Lower lobe of right lung (tissue), 2 donors: ENCODE measurements at places on chromosomes 12 and 14. TPM values are rescaled to one million over a fixed set of nuclear protein-coding genes. Genes with fewer than 3 reads are reported as not detected.

Gene ARHGDIB
- total RNA-seq: 313 TPM

DNA sequence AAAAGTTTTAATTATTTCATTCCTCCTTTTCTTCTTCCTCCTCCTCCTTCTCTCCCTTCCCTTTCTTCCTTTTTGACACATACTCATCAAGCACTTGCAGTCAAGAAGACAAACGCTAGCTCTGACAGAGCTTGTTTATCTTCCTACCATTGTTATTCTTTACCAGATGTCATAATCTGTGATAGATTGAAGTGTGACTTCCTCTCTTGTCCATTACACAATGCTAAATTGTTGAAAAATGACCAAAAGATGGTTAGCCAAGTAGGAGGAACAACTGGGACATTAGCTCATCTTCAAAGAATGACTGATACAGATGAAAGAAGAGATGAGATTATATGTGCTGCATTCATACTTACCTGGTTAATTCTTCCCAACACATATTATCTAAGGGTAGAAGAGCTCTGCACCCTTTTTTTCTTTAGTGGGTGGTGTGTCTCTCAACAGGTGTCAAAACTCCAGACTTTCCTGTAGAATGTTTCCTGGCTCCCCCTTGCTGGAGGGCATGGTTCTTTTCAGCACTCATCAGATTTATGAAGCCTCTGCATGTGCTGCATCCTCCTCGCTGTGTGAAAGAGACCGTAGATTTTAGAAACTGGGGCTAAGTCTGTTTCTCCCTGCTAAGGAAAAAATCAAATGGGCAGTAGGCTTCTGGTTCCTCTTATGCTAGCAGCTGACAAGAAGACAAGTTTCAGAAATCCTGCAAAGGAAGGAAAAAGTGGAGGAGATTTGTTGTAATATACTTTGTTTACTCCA is 147.1 kb downstream of the TMX1 start:
- no peaks in the 10 kb centered on the region for H3K36me3 ChIP-seq
- H3K4me1 ChIP-seq: peaks cover 14% of the 10 kb centered on the region
- no peak for DNase-seq

DNA sequence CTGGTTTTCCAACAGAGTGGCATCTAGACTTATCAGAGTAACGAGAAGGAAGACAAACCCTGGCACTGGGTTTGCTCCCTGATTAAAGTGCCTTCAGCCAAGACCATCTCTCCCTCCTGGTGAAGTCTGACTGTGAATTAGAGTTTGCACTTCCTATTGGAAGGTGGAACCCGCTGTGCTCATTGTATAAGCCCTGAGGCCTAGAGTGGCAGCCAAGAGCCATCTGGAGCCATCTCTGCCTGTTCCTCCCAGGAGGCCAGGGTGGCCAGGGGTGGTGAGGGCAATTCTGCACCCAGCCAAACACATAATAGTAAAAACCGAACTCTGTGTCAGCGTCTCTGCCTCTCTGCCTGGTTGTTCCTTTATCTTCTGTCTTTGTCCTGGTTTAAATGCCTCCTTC is 25.0 kb downstream of the MFAP5 start:
- DNase-seq: no peak
- no peaks in the 10 kb centered on the region for H3K4me1 ChIP-seq
- no peaks in the 10 kb centered on the region for H3K36me3 ChIP-seq
- no peak overlapping the region for H3K27ac ChIP-seq
- no peak overlapping the region for H3K4me3 ChIP-seq

- DNase-seq: peak; percentile 96
- no peaks in the 10 kb centered on the region for H3K27me3 ChIP-seq
- H3K4me3 ChIP-seq: peak within 1 kb of the TSS; percentile 71
- H3K27ac ChIP-seq: peak within 1 kb of the TSS; percentile 58
- H3K36me3 ChIP-seq: no peaks in the 10 kb centered on the region
- H3K4me1 ChIP-seq: peaks cover 14% of the 10 kb centered on the region
These were observed at the start of gene CEP128 for GRCh38 chr14:80941241-80942185. TSS of gene CEP128 (minus strand) at chr14:80941738.

GRCh38 chr12:128323145-128323920 is 56.4 kb downstream of the TMEM132C start:
- H3K36me3 ChIP-seq: no peaks in the 10 kb centered on the region
- no peak overlapping the region for H3K27ac ChIP-seq
- no peaks in the 10 kb centered on the region for H3K4me1 ChIP-seq
- H3K27me3 ChIP-seq: no peaks in the 10 kb centered on the region

DNA sequence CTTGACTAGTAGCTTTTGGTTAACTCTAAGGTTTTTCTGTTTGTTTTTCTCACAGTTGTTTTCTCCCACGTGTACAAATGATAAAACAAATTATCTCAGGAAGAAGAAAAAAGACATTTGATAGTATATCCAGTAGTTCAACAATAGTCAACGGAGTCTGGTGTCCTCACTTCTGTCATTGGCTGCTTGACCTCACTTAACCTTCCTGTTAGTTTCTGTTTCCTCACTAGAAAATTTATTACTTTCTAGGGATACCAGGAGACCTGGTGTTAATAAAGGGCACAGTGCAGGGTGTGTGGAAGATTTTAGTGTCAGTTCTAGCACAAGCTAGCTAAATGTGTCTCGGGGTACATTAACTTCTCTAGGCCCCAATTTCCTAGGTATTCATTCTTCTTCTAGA is 116.0 kb downstream of the PRKCH start:
- H3K27ac ChIP-seq: no peak overlapping the region
- H3K27me3 ChIP-seq: no peaks in the 10 kb centered on the region
- peaks cover 79% of the 10 kb centered on the region for H3K4me1 ChIP-seq
- no peak overlapping the region for H3K4me3 ChIP-seq
- H3K36me3 ChIP-seq: no peaks in the 10 kb centered on the region

GRCh38 chr12:47652521-47653234 is 53.2 kb downstream of the RPAP3 start:
- H3K4me3 ChIP-seq: no peak overlapping the region
- peak overlapping the region; percentile 5 for H3K27ac ChIP-seq
- no peaks in the 10 kb centered on the region for H3K36me3 ChIP-seq

DNA sequence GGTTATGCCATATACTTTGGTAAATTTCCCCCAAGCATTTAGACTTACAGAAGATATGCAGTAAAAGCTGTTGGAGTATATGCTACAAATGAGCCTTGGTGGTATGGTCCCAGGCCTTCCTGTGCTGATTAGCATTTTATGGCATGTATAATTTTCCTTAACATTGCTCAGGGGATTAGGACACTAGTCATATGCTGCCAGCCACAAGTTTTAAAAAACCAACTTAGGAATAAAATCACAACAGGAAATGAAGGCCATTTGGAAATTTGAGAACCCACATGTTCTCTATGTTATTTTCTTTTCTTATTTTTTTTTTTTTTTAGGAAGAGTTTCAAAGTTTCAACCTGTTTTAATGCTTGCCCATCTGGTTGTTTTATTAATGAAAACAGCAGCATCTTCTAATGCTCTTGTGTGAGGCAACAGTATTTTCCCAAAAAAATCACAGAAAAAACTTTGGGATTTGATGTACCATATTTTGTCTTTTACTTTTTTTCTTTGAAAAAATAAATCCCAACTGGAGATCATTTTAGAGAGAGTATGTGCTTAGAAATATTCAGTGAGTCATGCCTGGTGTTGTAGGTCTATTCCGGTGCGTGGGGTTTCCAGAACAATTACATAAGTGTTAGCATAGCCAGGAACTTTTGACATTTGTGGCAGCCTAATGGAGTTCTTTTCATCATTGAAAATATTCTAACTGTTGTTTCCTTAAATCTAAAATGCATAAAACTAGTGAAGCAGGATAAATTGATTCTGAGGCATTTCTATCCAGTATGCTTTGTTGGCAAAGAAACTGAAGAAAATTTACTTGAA is 21.7 kb upstream of the DUSP6 start:
- peaks cover 41% of the 10 kb centered on the region for H3K4me1 ChIP-seq
- H3K4me3 ChIP-seq: no peak overlapping the region
- no peaks in the 10 kb centered on the region for H3K36me3 ChIP-seq
- DNase-seq: no peak

Gene ISCA2
- total RNA-seq: 23.4 TPM

GRCh38 chr12:43540470-43540869 is 11.5 kb downstream of the ADAMTS20 start:
- H3K36me3 ChIP-seq: no peaks in the 10 kb centered on the region
- no peaks in the 10 kb centered on the region for H3K4me1 ChIP-seq
- no peaks in the 10 kb centered on the region for H3K27me3 ChIP-seq
- DNase-seq: no peak

- no peaks in the 10 kb centered on the region for H3K27me3 ChIP-seq
- H3K4me1 ChIP-seq: no peaks in the 10 kb centered on the region
- no peaks in the 10 kb centered on the region for H3K36me3 ChIP-seq
- no peak overlapping the region for H3K27ac ChIP-seq
- DNase-seq: no peak
- H3K4me3 ChIP-seq: no peak overlapping the region
These were observed 453.9 kb downstream of the AACS start for GRCh38 chr12:125519026-125519651.
